GM12864 (cell line): ENCODE measurements at places on chromosomes 16 and 17.

GRCh38 chr17:27446569-27447301 lies 9.5 kb upstream of the KSR1 start:
- DNase-seq: no peak

GRCh38 chr16:70701596-70701995 lies 15.7 kb upstream of the MTSS2 start:
- no peak for DNase-seq

GRCh38 chr17:67054011-67054591 lies 9.7 kb downstream of the CACNG1 start:
- DNase-seq: no peak

GRCh38 chr16:64363039-64363438 lies 758.8 kb downstream of the CDH11 start:
- no peak for DNase-seq

- no peak for DNase-seq
Observed at GRCh38 chr17:62713086-62713881, 85.8 kb downstream of the MRC2 start.

DNA sequence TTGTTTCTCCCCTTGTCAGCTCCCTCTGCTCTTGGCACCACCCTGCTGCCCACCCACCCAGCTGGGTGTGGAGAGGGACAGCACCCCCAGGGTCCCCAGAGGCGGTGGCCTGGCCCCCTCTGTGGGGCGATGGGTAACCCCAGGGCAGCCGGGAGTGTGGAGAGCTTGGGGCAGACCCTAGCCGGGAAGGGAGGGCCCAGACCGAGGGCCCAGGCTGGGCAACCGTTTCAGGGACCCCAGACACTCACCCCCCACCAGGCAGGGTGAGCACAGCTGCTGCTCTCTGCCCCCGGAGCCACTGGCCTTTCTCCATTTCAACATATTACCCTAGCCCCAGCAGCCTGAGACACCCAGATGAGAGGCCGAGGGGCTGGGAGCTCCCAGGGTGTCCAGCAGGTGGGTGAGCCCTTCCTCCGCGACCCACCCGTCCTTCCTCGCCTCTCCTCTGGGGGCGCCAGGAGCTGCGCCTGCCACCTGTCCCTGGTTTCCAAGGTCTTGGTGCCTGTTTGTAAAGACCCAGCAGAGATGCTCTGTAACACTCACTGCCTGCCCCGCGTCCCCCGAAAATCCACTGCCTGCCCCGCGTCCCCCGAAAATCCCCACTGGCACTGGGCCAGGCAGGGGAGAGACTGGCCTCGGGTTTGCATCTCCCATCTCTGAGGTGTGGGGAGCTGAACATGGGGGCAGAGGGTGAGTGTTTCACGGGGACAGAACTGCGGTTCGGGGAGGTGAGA lies 45.4 kb downstream of the BAHCC1 start:
- no peak for DNase-seq

GRCh38 chr16:12461201-12461600 lies 342.5 kb downstream of the CPPED1 start:
- no peak for DNase-seq

GRCh38 chr17:73091770-73092522 lies 542 bp downstream of the SLC39A11 start:
- no peak for DNase-seq

- DNase-seq: peak; percentile 36
Observed at GRCh38 chr16:31243734-31244670, 15.8 kb upstream of the ITGAM start.

DNA sequence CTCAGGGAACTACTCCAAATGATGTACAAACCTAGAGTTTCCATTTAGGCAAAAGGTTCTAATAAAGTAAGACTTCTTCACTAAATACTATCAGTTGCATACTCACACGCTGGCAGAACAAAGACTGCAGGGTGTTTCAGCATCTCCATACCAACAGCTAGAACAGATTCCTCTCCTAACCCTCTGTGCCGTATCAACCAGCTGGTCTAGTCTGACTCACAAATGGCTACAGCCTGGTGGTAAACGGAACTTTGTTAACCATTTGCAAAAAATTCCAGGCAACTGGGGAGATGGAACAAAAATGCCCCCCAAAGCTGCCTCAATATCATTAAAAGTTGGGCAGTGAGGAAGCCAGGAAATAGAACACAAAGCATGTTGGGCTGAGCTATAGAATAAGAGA lies 217.1 kb downstream of the GRIN2A start:
- no peak for DNase-seq

DNA sequence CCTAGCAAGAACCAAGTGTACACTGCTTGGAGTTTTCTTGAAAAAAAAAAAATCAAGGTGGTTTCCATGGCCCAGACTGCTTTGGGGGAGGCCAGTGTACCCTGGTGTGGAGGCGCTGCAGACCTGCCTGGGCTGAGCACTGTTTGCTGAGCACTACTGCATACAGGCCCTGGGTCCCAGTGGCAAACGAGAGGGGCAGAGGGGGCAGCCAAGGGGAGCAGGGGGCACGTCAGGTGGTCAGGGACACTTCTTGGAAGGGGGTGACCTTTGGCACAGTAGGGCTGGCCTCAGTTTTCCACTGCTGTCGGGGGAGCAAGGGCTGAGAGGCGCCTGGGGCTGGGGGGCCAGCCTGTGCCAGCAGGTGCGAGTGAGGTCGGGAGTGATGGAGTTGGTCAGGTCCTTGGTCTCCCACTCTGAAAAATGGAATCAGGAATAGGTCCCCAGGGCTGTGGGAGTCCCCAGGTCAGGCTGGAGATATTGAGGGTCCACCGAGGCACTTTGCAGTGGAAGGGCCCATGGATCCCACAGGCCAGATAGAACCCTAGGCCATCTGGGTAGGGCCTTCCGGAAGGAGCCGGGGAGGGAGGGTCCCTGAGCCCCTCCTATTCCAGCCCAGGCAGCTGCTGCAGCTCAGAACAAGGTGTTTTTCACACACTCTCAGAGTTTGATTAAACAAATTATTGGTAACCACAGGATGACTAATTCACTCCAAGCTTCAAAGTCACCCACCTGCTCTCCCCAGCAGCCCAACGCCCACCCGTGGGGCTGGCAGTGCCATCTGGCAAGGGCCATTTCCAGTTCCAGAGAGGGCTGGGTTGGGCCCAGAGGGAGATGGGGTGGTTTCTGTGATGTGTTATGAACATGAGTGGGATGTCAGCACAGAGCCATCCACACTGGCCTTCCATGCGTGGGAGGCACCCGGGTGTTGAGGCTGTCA lies 3.5 kb downstream of the ZFPM1 start:
- DNase-seq: no peak

GRCh38 chr17:10750210-10750609 lies 20.4 kb upstream of the TMEM220 start:
- DNase-seq: no peak

DNA sequence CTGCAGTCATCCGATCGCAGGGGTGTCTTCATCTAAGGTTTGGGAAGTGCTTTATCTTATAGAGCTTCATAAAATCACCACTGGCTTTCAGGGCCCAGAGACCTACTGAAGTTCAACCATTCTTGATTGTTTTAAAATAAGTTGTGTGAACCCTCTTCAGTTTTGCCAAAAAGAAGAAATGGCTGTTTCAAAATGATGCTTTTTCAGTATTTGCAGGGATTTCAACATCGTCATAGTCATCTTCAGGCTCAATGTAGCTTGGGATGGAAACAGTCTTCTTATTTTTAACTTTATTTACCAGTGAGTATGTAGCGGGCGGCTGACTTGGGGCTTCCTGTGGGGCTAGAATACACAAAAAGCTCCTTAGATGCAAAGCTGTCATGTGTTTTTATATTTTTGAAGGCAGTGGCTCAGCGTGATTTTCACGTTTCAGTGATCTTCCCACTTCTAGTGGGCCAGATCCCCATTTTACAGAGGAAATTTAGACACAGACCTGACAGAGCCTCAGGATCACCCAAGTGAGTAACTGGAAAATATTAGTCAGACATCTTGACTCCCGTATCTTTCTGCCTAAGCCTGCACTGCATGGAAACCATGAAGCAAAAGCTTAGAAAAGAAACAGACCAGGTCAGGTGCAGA lies 19.1 kb upstream of the ZNF594 start:
- DNase-seq: no peak

DNA sequence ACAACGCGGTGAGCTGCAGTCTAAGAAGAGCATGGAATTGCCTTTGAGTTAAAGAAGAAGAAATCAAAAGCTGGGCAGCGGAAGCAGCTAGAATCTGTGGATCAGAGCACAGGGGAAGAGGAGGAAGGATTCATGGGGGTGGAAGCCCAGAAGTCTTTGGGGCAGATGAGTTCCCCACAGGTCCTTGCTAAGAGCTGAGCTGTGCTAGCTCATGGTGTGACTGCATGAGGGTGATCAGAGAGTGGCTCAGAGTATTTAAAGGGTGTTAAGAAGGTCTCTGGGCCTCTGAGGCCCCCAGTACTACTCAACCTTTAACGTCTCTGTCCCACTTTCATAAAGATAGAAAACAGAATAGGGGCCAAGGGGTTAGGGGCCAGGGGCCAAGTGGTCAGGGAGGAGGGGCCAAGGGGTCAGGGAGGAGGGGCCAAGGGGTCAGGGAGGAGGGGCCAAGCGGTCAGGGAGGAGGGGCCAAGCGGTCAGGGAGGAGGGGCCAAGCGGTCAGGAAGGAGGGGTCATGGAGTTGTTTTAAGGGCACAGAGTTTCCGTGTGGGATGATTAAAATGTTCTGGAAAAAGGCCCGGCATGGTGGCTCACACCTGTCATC lies 12.0 kb upstream of the TRPV3 start:
- DNase-seq: no peak

DNA sequence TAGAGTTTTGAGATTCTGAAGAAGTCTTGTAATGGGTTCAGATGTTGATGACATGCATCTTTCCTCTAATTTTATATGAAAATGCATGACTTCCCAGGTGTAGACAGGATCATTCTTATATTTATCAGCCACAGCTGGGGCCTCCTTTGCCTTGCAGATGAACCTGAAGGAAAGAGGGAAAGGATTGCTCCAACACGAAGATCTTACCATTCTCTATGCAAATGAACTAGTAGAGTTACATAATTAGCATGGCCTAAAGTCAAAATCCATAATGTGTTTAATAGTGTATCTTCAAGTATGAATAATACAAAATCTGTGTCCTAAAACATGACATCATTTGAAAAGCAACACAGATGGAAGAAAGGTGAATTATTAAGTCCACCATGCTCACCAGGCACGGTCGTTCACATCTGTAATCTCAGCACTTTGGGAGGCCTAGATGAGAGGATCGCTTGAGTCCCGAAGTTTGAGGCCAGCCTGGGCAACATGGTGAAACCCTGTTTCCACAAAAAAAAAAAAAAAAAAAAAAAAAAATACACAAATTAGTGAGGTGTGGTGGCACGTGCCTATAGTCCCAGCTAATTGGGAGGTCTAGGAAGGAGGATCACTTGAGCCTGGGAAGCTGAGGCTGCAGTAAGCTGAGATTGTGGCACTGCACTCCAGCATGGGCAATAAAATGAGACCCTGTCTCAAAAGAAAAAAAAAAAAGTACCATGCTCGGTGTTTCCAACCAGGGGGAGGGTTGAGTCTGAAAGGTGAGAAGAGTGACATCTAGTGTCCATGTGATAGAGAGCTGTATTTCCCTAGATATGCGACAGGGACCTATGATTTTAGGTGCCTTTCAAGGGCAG lies 6.3 kb downstream of the VWA3A start:
- DNase-seq: peak; percentile 30

DNA sequence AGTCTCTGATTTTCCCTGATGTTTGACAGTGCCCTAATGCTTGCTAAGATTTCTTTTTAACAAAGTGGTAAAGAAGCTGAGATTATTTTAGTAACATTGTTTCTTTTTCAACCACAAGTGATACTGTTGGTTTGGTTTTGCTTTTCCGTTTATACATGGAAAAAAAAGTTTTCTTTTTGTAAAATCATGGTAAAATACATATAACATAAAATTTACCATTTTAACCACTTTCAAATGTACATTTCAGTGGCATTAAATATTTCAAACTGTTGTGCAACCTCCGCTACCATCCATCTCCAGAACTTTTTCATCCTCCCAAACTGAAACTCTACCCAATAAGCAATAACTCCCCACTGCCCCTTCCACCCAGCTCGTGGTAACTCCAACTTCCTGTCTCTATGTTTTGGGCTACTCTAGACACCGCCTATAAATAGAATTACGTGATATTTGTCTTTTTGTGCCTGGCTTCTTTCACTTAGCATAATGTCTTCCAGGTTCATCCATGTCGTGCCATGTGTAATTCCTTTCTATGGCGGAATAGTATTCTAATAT lies 4.6 kb downstream of the CIITA start:
- no peak for DNase-seq

DNA sequence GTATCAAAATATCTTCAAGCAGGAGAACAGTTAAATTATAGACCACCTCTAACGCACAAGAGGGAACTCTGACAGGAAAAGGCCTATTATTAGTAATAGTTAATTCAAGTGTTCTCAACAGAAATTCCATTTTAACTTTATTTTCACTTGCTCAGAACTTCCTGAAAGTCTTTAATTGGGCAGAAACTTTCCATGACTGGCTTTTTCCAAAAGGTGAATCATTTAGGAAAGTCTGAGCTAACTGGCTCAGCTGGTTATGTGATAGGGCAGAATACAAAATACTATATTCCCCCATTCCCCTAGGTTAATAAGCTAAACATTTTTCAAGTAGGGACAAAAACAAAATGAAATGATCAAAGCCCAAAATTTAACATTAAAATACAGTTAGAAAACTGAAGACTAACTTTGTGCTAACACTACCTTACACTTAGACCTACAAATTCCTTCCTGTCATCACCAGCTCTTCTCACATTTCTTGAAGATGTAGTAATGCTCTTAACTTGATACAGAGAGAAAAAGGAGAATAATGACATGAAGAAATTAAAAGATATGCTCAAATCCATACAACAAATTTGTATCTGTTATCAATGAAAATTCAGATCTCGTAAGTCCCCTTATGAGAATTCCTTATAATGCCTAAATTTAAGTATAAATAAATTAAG lies 31.0 kb downstream of the CFDP1 start:
- no peak for DNase-seq

GRCh38 chr17:34377078-34377823 lies 14.2 kb upstream of the CCL1 start:
- DNase-seq: peak; percentile 59

GRCh38 chr17:72511242-72511641 lies 390.4 kb downstream of the SOX9 start:
- DNase-seq: no peak

GRCh38 chr17:33234930-33235685 lies 58.0 kb downstream of the ASIC2 start:
- DNase-seq: peak; percentile 5

DNA sequence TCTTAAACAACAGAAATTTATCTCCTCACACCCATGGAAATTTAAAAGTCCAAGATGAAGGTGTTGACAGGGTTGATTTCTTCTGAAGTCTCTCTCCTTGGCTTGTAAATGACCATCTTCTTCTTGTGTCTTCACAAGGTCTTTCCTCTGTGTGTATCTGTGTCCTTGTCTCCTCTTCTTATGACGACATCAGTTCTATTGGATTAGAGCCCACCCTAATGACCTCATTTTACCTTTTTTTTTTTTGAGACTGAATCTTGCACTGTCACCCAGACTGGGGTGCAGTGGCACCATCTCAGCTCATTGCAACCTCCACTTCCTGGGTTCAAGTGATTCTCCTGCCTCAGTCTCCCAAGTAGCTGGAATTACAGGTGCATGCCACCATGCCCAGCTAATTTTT lies 429.0 kb upstream of the CDH5 start:
- no peak for DNase-seq

GRCh38 chr17:27578718-27579085 lies 52.3 kb upstream of the LGALS9 start:
- DNase-seq: peak; percentile 56

GRCh38 chr17:33125552-33125950 lies 133.9 kb downstream of the SPACA3 start:
- DNase-seq: no peak
